Psoas muscle (tissue), 8 donors: ENCODE measurements at places on chromosomes 2 and 18. TPM values are rescaled to one million over a fixed set of nuclear protein-coding genes. Genes with fewer than 3 reads are reported as not detected.

DNA sequence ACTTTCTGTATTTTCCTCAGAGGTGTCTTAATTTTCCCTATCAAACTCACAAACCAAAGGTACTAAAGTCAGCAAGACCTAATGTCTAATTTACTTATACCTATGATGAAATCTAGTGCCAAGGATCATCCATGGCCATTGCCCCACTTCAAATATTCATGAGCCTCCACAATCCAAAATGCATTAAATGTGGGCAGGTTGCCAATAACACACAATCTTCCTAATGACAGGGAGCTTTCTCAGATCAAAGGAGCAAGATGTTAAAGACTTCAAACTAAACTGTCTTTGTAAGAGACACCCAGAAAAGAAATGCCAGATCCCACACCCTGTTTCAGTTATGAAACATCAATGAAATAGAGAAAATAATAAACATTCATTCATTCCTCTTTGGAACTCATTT is 143.2 kb downstream of the TMEFF2 start:
- DNase-seq: no peak

GRCh38 chr2:104668631-104669030 is 185.3 kb upstream of the POU3F3 start:
- no peak for DNase-seq

- DNase-seq: no peak
Observed at GRCh38 chr2:158046121-158046880, 55.4 kb upstream of the UPP2 start.

DSC2 gene
- 0.66 TPM for total RNA-seq

DNA sequence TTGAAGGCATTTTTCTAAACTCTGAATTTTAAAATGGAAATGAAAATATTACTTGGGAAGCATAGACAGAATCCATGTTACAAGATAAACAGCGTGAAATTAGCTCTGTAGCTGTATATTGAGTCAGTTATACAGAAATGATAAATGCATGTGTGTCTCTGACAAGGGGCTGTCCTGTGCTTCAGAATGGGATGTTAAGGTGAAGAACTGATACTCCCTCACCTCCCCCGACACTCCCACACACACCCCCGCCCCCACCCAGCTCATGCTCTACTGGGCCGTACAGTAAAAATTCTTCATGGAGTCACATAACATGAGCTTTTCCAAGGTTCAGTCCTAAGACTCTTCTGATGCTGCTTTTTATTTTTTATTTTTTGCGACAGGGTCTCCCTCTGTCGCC is 869 bp upstream of the THUMPD2 start:
- no peak for DNase-seq

UGT1A8 gene
- total RNA-seq: not detected

- DNase-seq: no peak
Observed at GRCh38 chr2:62156861-62157496, 38.9 kb upstream of the B3GNT2 start.

- no peak for DNase-seq
Observed at GRCh38 chr18:22999212-22999611, 66.1 kb downstream of the RBBP8 start.

DNA sequence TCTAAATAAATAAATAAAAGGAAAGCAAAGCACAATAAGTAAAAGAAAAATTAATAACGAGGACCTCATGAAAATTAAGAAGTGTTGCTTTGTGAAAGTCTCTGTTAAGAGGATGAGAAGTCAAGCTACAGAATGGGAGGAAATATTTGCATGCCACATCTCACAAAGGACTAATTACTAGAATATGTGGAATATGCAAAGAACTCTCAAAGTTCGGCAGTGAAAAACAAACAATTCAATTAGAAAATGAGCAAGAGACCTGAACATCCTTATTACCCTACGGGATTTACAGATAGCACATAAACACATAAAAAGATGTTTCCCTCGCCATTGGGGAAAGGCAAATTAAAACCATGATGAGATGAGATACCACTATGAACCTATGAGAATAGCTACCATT is 23.3 kb downstream of the CYP26B1 start:
- no peak for DNase-seq

GATA6 gene
- total RNA-seq: 0.71 TPM

FBXO36 gene
- total RNA-seq: 0.99 TPM

GPR155 gene
- total RNA-seq: 6.6 TPM

DNA sequence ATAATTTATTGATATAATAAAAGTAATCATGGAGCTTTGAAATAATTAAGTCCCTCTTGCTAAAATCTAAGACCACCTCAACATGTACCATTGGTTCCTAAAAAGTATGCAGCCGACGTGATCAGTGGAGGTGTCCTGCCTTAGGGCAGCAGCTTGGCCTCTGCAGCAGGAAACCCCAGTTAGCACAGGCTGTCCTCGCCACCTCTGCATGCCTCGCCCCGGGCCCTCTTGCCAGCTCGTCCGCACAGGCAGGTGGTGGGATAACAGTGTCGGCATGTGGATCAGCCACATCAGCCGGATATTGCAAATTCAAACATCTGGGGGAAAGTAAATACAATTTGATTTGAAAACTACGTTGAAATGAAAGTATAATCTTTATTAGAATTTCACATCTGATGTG is 22.9 kb downstream of the COA5 start:
- no peak for DNase-seq

GRCh38 chr2:29157131-29157530 is 41.9 kb downstream of the CLIP4 start:
- DNase-seq: no peak

DNA sequence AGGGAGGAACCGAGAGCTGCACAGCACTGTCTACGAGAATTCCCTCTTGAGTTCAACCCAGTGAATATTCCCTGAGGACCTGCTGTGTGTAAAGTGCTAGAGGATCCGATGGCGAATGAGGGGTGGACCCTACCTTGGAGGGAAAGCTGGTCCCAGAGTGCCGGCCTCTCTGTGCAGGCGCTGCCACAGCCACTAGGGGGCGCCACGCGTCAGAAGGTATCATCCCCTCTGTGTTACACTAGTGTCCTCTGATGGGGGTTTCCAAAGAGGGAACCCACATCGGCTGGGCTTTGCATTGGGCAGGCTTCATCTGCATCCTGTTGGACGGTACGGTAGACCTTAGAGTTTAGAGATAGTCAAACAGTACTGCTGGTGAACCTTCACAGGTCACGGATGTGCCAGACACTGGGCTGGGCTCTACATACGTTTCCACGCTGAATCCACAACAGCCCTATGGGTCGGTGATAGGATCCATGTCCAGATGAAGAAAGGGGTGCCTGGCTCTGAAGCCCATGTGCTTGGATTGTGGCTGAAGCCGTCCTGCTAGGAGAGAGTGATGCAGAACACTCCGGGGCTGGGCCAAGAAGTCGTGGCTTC is 39.0 kb downstream of the COA5 start:
- DNase-seq: no peak

UPP2 gene
- not detected for total RNA-seq

GCG gene
- not detected for total RNA-seq

- DNase-seq: no peak
Observed at GRCh38 chr2:156702541-156702940, 266.4 kb downstream of the GPD2 start.

EFR3B gene
- total RNA-seq: 5.9 TPM
